ENCODE measurements at places on chromosomes 1 and 21.

GRCh38 chr1:86229405-86229975 is 72.9 kb upstream of the COL24A1 start:
- no peak for DNase-seq

DNA sequence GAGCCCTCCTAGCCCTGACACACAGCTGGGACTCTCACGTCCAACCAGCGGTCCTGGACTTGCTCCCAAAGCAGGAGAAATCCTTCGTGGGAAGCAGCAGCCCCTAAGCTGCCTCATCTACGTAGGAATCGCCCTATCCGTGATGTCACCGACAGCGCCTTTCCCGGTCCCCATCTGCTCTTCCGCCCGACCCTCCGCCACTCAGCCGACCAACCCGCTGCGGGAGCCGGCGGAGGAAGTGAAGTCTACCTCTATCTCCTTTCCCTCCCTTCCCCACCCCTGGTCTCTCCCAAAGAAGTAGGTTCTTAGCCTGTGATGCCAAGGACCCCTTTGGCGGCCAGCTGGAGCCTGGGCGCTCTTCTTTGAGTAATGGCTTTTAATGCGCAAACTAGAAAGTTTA is 272.1 kb downstream of the FAM72C start:
- DNase-seq, result no peak

DNA sequence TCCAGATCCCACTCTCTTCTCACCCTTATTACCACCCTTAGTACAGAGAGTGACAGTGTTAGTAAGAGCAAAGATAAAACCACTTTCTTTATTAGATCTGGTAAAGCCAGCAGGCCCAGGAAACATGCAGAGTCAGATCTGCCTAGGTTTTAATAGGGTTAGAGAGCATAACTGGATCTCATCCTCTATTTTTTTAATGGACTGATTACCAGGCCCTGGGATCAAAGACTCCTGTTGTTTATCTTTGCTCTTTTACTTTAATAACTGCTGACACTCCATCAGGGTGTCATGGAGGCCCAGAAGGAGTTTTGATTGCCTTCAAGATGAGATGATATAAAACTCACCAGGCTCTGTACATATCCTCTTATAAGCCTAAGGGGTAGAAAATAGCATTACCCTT is 45.3 kb upstream of the RGS5 start:
- DNase-seq, result no peak

GRCh38 chr1:232318143-232318542 is 311.8 kb downstream of the SIPA1L2 start:
- no peak for DNase-seq

DNA sequence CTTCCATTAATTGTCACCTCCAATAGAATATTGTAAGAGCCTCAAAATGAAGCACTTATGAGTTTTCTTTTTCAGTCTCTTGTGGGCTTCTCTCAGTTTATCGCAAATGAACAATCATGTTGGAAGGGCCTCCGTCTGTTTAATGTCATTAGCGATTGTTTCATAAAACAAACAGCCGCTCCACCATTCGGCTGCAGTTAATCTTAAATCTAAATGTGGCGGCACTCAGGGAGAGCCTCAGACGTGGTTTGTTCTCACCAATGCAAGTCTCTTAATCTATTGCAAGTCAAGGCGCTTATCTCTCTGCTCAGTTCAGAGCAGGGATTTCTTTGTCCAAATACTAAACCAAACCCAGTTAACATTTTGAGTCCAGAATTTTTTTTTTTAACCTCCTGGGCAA is 34.9 kb upstream of the ESRRG start:
- DNase-seq, result no peak

GRCh38 chr1:233006108-233006507 is 55.7 kb downstream of the NTPCR start:
- no peak for DNase-seq

- no peak for DNase-seq
Observed at GRCh38 chr1:241012708-241013340, 344.2 kb downstream of the RGS7 start.

DNA sequence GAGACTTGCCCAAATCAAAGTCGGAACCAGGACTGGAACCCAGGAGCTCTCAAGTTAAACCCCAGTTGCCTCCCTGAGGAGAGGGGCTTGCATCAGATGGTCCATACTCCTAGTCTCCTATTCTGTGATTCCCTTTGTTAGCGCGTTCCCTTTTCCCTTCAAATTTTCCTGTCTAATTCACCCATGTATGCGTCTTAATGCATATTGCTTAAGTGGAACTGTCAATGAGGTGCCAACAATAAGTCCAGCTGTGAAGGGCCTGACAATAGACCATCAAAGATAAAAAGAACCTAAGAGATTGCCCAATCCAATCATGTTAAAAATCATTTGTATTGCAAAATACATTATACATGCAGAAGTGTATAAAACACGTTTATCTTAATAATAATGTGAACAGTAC is 634 bp upstream of the SPATA6 start:
- DNase-seq, result no peak

- DNase-seq, result no peak
Observed at GRCh38 chr1:204331847-204332487, 27.8 kb downstream of the PLEKHA6 start.

- no peak for DNase-seq
Observed at GRCh38 chr1:203597331-203598090, 29.1 kb upstream of the ATP2B4 start.

DNA sequence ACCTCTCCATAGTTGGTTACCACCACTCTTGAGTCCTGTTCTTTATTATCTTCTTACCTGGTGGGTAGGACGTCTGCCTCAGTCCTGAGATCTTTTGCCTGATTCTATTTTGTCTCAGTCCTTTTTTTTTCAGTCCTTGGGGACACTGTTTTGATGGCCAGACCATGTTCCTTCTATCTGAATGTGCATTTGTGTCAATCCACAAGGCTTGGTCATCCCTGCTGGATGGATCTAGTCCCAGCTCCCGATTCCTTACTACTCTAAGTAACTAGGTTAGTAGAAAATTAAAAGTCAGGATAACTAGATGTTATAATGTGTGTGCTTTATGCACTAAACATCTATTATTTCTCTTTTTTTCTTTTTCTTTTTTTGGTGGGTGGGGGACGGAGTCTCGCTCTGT is 28.1 kb upstream of the AK4 start:
- no peak for DNase-seq

GRCh38 chr1:234320549-234320948 is 52.7 kb upstream of the COA6 start:
- DNase-seq, result no peak

DNA sequence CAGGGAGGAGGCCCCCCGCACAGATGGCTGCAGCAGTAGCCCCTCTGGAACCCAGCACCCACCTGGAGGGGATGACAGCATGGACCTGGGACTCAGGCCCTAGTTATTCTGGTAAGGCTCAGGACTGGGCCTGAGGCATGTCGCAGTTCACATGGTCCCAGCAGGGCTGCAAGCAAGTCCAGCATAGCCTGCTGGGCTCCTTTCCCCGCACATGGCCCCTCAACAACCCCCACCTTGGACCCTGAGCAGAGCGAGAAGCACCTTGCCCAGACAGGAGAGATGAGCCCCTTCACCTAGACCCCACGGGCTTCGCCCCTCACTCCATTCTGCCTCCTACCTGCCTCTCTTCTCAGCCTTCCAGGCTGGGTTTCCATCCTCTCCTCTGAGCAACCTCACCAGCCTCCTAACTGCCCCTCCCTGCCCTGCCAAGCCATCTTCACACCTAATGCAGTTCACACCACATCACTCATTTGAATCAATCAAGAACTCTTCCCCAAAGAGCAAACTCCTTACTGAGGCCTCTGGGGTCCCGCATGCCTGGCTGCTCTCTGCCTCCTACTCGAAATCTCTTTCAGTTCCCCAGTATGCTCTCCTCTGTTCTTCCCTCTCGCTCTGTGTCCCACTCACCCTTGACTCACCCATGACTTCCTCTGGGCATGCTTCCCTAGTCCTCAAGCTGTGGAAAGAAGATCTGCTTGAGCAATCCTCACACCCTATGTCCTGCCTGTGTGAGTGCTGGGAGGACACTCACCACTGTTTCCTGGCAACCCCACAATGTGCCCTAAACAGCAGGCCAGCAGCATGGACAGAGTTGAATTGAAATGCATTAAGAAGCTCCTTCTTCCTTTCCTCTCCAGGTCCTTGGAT is 9.4 kb upstream of the THEMIS2 start:
- DNase-seq, result peak; percentile 34

GRCh38 chr1:90810681-90811080 is 93.6 kb upstream of the BARHL2 start:
- no peak for DNase-seq

GRCh38 chr1:115238336-115239147 is 99.5 kb downstream of the NGF start:
- DNase-seq, result no peak

DNA sequence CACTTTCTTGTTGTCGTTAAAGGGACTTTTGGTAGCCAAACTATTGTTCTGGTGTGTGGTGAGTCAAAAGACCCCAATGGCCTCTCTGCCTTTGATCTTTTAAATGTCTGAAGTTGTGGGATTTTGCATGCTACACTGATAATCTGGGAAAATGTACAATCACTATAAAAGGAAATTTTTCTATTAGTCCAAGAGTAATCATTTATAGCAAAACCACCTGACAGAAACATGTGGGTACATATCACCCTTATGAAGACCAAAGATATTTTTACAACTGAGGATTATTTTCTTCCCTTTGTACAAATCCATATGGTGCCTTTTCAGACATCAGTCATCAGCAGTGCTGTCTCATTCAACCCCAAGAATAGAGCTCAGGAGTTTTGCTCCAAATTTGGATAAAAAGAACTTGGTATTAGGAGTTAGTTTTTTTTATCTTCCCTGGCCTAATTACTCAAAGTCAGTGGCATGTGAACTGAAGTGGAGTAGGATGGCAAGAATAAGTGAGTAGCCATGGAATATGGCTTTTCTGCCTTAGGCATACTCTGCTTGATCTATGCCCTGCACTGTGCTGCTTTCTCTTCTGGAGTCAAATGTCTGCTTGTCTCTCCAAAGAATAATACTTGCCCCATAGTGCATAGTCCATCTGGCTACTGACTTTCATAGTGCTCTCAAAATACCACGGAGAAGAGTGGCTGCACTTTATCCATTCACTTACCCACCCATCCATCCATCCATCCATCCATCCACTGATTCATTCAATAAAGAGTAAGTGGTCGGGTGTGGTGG is 13.5 kb downstream of the GREM2 start:
- DNase-seq, result no peak

DNA sequence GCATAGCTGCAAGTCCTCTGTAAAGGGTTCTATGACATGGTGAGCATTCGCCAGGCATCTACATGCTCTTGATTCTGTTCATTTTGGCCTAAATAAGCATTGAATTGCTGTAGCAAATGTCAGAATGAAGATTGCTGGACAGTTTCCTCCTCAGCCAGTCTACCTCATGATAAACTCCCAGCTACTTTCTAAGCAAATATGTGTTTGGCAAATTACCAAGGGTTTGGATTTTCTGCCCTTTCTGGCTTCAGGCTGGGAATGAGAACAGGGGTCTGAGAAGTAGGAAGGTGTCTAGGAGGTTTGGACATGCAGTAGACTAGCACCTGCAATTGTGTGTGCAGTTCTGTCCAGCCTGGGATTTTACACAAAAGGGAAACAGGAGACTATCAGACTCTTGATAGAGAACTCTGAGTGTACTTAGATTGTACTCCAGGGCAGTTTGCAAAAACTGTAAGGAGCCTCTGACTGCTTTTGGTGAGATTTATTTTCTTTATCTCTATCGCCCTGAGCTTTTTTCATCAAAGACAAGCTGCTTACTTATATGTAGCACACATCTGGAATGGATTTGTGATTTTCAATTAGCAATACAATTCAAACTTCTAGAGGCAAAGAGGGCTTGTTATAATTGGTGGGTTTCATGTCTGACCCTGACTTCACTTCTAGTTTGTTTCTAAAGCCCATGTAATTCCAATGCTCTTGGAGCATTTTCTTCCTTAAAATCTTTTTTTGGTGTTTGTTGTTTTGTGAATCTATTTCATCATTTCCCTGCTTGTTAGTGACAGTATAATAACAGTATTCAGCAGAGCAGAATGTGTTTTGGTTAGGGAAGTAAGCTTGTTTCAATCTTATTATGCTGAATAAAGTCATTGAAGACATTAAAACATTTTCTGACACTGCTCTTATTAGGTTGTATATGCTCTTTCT is 150.8 kb downstream of the VPS13D start:
- DNase-seq, result no peak
